OCI-LY7 (cell line): ENCODE measurements at places on chromosomes 12 and 14. TPM values are rescaled to one million over a fixed set of nuclear protein-coding genes. Genes with fewer than 3 reads are reported as not detected.

DNA sequence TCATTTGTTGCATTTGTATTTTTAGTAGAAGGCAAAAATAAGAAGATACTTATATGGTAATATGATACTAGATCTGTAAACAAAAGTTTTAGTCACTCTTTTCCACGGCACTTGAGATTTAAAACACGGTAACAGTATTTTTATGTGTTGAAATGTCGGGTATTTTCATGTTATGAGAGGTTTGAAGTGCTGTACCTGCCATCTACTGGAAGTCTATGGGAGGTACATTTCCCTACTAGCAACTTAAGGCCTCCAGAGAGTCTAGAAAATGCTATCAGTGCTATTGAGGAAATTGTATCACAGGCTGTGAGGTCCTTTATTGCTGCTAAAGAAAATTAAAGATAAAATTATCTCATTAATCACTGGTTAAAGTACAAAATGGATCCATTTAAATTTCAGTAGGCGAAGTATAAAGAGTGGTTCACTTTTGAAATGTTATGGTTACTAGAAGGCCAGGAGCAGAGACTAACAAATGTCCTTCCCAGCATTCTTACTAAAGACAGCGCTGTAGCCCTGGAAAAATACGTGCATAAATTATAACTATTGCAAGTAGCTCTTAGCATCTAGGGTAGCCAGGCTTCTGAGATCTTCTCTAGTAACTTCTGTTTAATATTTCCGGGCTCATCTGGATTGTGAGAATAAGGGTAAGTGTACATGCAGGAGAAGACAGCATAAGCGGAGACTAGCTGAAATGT is 77.6 kb upstream of the PRKD1 start:
- DNase-seq: no peak

DNA sequence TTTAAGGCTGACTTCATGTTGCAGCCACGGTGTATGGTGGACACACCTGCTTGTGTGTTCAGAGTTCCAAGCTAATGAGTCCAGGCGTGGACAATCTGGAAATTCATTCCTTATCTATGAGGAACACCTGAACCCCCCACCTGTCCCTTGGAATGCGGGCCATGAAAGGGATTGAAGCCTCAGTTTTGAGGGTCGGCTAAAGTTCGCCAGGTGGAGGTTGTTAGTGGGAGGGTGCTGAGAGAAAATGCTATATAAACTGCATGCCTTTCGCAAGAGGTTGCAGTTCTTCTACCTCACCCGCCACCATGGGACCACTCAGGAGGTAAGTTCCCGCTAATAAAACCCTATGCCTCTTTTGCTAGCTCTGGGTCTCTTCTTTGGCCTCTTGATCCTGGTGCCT is 348.0 kb downstream of the BCL11B start:
- DNase-seq: no peak

- peak; percentile 41 for DNase-seq
Measured at GRCh38 chr14:46581036-46581671, 70.4 kb downstream of the RPL10L start.

- no peak for DNase-seq
Measured at GRCh38 chr14:101521473-101521915, 39.8 kb upstream of the DIO3 start.

RFLNA gene
- not detected in 2 replicates for total RNA-seq

SMIM41 gene
- total RNA-seq: not detected in 2 replicates
